Activated T-helper 2 cell treated with anti-CD3 and anti-CD28 coated beads, Interferon-gamma antibody, Interleukin-2, Interleukin-4, amounts not matched to agents 10 μg/mL and 5 μg/mL and 100 μg/mL, durations not matched to agents 14 hours and 24 hours and 36 hours (primary cell): ENCODE measurements at places on chromosomes 5 and 9.
A peak's percentile ranks its signal among the peaks of the same experiment; 100 is the strongest.

GRCh38 chr9:571066-571465, 270.4 kb upstream of the DMRT1 start:
- no peak for DNase-seq

DNA sequence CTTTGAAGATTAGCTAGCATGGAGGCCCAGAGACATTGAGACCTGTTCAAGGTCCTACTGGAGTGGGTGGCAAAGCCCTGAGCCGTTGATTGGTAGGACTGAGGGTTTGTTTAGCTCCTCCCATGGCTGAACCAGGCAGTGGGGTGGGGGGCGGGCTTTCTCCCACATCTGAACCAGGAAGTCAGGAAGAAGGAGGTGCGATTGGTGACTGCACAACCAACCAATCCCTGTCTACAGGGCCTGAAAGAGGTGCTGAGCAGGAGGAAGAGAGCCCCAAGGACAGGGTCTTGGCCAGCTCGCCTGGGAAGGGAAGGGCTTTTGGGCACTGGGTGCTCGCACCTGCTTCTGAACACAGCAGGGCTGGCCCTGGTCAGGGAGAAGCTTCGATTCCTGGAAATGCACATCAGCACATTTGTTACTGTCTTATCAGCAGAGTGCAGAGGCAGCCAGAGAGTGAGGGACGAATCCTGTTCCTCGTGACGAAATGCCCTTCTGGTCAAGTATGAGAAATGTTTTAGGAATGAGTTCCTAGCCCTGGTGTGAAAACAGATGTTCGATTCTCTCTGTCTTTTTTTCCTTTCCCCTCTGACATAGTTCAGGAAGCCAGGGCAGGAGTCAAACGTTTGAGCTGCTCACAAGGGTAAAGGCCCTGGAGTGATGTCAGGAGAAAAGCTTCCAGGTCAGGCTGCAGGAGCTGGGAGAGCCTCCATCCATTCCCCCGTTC, 294.8 kb upstream of the KLF4 start:
- no peak for DNase-seq

- DNase-seq: no peak
Observed at GRCh38 chr9:133696071-133696472, 42.1 kb downstream of the SARDH start.

GRCh38 chr9:98706651-98707165, 2.0 kb downstream of the GABBR2 start:
- no peak for DNase-seq

GRCh38 chr9:131986576-131986975, 93.1 kb downstream of the MED27 start:
- no peak for DNase-seq

DNA sequence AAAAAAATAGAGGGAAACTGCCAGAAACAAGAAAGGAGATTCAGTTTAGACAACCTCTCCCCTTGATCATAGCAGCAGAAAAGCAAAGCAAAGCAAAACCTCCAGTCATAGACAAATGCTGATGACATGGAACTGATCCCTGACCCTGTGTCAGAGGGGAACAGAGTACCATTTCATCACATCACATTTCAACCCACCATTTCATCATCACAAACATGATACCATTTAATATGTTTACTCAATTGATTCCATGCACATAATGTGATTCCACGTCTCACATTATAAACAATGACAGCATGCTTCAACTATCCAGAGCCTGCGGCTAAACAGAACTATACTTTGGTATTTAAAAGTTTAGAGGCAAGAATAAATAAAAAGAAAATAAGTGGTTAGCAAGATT, 28.7 kb upstream of the ACOT12 start:
- DNase-seq: no peak

DNA sequence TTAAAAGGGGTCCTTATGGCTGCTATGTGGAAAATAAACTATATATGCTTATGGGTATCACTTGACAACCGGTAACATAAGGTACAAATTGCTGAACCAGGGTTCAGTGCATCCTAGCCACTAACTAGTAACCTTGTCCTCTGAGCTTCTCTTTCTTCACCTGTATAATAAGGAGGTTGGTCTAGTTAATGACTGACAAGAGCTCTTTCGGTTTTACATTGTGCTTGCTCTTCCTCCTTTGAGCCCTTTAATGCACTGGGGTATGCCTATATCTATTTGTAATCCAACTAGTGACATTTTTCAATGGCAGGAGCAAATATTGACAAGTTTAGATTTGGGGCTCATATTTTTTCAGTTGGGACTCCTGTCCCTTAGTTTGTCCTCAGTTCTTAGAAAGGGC, 66.1 kb downstream of the NPR3 start:
- no peak for DNase-seq

DNA sequence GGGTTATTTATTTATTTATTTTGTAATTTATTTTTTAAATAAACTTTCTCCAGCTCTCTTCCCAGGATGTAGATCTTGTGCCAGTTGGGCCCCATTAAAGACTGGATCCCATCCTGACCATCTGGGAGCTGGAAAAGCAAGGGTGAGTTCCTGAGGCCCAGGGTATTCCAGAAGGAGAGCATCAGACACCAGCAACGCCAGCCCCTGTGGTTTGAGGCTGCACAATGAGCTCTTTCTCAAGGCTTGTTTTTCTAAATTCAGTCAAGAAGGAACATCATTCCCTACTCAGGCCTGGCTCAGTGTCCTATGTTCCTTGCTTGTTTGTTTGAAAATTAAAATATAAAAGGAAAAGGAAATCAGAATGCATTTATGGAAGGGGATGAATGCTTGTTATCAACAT, 313.3 kb downstream of the EBF1 start:
- no peak for DNase-seq

DNA sequence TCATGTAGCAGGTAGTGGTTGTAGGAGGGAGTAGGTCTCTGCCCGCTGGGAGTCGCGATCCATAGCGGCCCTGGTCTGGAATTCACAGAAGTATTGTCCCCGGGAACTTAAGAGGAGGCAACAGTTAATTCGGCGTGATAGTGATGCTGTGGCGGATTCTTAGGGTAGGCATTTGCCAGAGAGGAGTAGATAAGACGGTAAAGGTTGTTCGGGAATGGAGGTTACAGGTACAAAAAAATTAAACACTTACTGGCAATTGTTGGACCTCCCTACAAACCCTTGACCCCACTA, 679 bp downstream of the SMC5 start:
- DNase-seq: peak; percentile 10
